CD14-positive monocyte (primary cell): ENCODE measurements at places on chromosomes 7 and 10. TPM values are rescaled to one million over a fixed set of nuclear protein-coding genes. Genes with fewer than 3 reads are reported as not detected.
A peak's percentile ranks its signal among the peaks of the same experiment; 100 is the strongest.

UTF1 gene
- 0.48 TPM for polyA plus RNA-seq

HOXA5 gene
- 1.8 TPM for polyA plus RNA-seq

DNA sequence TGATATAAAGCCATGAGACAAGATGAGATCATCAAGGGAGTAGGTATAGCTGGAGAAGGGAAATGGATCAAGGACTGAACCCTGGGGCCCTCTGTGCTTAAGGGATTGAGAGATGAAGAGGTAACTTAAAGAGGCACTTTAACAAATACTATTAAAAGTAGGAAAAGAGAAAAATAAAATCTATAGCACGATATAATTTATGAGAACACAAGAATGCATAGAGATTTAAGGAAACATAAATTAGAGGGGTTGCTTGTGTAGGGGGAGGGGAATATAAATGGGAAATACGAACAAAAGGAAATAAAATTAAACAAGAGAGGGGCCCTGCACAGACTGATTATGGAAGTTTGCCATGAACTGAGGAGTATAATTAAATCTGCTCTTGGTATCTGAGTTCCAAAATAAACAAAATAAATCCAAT lies 15.6 kb upstream of the LRRC17 start:
- no peak for DNase-seq

DNA sequence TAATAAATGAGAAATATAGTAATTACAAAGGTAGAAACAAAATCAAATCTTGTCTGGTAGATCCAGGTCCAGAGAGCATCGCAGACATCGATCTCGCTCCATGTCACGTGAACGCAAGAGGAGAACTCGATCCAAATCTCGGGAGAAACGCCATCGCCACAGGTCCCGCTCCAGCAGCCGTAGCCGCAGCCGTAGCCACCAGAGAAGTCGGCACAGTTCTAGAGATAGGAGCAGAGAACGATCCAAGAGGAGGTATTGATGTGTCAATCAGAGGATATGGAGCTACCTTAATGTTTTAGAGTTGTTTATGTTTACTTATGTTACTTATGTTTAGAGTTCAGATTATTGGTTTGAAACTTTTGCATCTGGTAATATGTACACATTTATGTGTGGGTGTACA lies 57.8 kb downstream of the LUC7L2 start:
- DNase-seq: no peak

- DNase-seq: no peak
Measured at GRCh38 chr10:83539528-83540308, 599.6 kb upstream of the GHITM start.

GRCh38 chr7:101547022-101547915 lies 81.8 kb downstream of the MYL10 start:
- DNase-seq: no peak

GRCh38 chr7:96178581-96178980 lies 143.3 kb downstream of the SLC25A13 start:
- DNase-seq: no peak

IKZF1 gene
- 38.4 TPM for polyA plus RNA-seq

GPC2 gene
- polyA plus RNA-seq: not detected

ADRA2A gene
- not detected for polyA plus RNA-seq

GRCh38 chr10:123995082-123995460 lies 98.3 kb downstream of the CHST15 start:
- no peak for DNase-seq

GRCh38 chr10:16521311-16522016 lies at the start of gene C1QL3:
Gene C1QL3 (minus strand): TSS chr10:16521879. CDS start chr10:16521065, 814 bp downstream.
- no peak for DNase-seq

GRCh38 chr10:69817078-69817581 lies 15.4 kb downstream of the COL13A1 start:
- no peak for DNase-seq

- no peak for DNase-seq
Measured at GRCh38 chr10:53754596-53755250, 982.1 kb upstream of the MBL2 start.

GRCh38 chr10:131020775-131021174 lies 290.7 kb downstream of the TCERG1L start:
- DNase-seq: no peak

DNA sequence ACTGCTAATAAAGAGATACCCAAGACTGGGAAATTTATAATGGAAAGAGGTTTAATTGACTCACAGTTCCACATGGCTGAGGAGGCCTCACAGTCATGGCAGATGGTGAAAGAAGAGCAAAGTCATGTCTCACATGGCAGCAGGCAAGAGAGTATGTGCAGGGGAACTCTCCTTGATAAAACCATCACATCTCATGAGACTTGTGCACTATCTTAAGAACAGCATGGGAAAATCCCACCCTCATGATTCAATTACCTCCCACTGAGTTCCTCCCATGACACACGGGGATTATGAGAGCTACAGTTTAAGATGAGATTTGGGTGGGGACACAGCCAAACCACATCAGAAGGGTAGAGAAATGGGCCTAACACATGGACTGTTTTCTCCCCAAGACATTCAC lies 156.3 kb downstream of the CCDC71L start:
- DNase-seq: peak; percentile 24

DNA sequence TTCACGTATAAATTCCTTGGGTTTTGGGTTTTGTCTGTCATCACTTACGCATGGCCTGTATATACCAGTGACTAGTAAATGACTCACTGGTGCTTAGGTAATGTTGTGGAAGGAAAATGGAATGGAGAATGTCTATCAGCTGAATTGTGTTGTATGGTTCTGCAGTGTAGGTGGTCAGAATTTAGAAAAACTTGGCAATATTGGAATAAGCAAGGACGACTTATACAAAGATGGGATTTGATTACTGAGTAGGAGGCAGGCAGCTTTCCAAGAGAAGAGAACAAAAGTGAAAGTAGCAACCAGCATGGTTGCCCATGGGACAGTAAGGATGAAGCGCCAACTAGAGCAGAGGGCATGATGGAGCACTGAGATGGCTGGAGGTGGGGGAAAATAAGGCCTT lies 168.6 kb upstream of the CSTF2T start:
- no peak for DNase-seq
